ENCODE measurements at places on chromosomes 6 and 20.

DNA sequence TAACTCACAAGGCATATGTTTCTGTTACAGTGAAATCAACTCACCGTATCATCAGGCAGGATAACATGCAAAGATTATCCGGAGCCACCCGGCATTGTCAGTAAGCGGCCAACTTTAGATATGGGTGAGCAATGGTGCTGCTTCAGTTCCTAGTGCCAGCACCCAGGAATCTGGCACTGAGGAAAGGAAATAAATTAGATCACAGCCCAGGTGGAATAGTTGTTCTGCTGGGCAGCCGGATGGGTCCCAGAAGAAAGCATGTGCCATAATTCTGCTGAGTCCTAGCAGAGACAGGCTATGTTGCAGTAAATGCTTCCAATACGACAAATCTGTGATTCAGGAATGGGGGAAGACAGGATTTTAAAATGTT is 183.6 kb upstream of the SPTLC3 start:
- DNase-seq, result no peak

GRCh38 chr6:166005944-166006899 is 161.4 kb downstream of the TBXT start:
- no peak for DNase-seq

DNA sequence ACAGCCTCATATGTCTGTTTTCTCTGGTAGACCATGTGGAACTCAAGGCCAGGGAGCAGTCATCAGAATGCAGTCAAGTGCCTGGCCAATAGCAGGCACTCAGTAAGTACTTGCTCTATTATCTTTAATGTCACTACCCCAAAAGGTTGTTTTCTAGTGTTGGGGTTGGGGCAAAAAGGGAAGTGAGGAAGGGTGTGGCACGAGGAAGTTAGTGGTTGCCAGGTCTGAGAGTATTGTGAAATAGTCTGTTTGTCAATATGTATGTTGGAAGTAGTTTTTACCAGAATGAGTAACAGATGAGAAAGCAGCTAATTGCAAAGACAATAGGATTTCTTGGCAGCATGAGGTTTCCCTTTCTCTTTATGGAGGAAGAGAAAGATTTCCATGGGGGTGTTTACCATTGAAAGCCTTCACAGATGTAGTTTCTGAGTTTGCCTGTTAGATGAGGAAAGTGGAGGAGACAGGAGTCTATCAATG is 59.5 kb upstream of the ARMH2 start:
- DNase-seq, result no peak

- no peak for DNase-seq
These were observed 95.6 kb downstream of the SYCP2 start for GRCh38 chr20:59837623-59838394.

- no peak for DNase-seq
These were observed 63.6 kb downstream of the FAXC start for GRCh38 chr6:99285881-99286280.

DNA sequence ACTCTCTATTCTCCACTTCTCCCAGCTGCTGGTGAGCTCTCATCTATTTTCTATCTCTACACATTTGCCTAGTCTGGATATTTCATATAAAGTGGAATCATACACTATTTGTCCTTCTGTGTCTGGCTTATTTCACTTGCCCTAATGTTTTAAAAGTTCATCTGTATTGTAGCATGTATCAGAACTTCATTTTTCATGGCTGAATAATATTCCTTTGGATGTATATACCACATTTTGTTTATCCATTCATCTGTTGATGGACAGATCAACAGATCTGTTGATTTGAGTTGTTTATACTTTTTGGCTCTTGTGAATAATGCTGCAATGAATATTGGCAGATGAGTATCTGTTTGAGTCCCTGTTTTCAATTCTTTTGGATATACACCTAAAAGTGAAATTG is 49.6 kb downstream of the NHLRC1 start:
- no peak for DNase-seq

GRCh38 chr20:34030456-34030855 is 36.7 kb downstream of the RALY start:
- DNase-seq, result no peak

GRCh38 chr20:36658300-36658699 is 12.3 kb upstream of the SLA2 start:
- DNase-seq, result no peak

DNA sequence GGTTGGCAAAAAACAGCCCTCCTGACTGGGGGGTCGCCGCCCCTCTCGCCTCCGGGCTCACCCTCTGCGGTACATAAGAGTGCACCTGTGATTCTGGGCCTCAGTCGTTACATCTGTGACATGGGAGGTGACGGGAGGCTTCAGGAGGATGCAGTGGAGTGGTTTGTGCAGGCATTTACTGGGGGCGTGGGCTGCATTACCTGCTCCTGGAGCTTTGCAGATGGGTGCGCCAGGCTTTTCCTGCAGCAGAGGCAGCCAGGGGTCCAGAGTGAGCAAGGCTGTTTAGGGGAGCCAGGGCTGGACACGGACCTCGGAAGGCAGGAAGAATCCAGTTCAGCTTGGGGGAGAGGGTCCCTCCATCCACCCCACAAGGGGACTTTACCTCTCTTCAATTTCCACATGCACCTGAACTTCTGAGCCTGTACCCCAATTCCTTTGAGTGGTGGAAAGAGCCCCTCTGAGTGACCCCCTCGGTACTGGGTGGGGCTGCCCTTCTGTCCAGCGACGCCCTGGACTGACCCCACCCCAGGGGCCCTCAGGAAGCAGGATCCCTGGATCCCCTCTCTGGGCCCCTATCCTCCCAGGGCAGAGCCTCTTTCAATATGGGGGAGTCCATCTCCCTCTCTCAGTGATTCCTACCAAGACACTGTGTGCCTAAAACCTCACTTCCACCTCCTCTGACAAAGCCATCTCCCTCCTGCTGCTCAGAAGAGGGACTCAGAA is 134.0 kb downstream of the TAF4 start:
- DNase-seq, result no peak

GRCh38 chr20:10555865-10556308 is 117.9 kb downstream of the JAG1 start:
- DNase-seq, result no peak

DNA sequence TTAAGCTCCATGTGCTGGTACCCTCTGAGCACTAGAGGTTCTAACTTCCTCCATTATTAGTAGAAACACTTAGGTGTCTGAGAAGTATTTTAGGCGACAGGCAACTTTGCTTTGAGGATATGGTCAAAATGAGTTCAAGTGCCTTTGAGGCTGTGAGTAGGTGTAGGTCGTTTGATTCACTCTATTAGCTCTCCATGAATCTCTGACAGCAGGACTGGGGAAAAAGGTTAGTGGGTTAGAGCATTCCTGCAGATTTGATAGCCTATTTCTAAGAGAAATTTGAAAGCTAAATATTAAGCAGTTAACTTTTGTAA is 45.9 kb downstream of the IGF2R start:
- no peak for DNase-seq

DNA sequence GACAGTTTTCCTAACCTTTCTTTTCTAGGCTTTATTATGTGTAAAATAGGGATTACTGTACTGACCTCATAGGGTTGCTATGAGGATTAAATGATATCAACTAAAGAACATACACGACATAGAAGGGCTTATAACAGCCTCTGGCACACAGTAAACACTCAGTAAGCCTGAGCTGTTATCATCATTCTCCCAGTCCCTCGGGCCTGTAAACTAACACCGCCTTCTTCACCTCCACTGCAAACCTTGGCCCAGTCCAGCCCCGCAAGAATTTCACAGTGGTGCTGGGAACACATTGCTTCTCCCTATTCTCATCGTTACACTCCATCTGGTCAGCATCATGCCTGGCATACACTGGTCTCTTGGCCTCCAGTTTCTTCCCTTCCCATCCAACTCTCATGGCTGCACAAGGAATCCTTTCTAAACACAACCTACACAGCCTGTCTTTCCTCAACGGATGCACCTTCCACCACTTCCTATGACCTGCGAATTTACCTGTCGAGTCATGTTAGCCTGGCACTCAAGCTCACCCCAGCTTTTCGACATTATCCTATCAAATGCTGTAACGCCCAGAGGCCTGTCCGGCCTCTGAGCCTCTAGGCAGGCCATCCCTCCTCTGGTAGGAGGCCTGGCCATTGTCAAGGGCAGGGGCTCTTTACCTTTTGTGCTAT is 92.1 kb downstream of the FYN start:
- no peak for DNase-seq
